ENCODE measurements at places on chromosomes 6 and 20.

DNA sequence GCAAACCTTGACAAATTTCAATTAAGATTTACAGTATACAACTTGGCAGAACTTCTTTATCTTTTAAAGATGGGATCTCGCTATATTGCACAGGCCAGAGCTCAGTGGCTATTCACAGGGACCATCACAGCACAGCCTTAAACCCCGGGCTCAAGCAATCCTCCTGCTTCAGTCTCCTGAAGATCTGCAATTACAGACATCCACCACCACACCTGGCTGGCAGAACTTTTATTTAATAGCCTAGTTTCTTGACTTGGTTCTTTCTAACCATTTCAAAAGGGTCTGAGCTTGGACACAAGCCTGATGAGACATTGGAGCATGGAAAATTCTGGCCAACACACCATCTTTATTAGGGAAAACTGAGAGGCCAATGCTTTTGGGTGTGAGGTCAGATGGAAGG lies 151.6 kb upstream of the KCNG1 start:
- DNase-seq, result no peak
- H3K36me3 ChIP-seq, result no peaks in the 10 kb centered on the region
- H3K4me1 ChIP-seq, result no peaks in the 10 kb centered on the region
- H3K4me3 ChIP-seq, result no peak overlapping the region

- no peak overlapping the region for H3K4me3 ChIP-seq
- H3K27ac ChIP-seq, result no peak overlapping the region
- DNase-seq, result no peak
- H3K27me3 ChIP-seq, result peaks cover 5% of the 10 kb centered on the region
- no peaks in the 10 kb centered on the region for H3K36me3 ChIP-seq
These were observed 3.4 kb downstream of the TEAD3 start for GRCh38 chr6:35493307-35493983.

GRCh38 chr6:138493413-138493812 lies 5.9 kb downstream of the NHSL1 start:
- H3K27me3 ChIP-seq, result no peaks in the 10 kb centered on the region
- no peak overlapping the region for H3K4me3 ChIP-seq
- no peaks in the 10 kb centered on the region for H3K4me1 ChIP-seq
- H3K36me3 ChIP-seq, result no peaks in the 10 kb centered on the region
- H3K27ac ChIP-seq, result no peak overlapping the region

- H3K27me3 ChIP-seq, result no peaks in the 10 kb centered on the region
- no peaks in the 10 kb centered on the region for H3K4me1 ChIP-seq
- no peaks in the 10 kb centered on the region for H3K36me3 ChIP-seq
- H3K27ac ChIP-seq, result no peak overlapping the region
These were observed 152.8 kb upstream of the CHD6 start for GRCh38 chr20:41770965-41771364.

DNA sequence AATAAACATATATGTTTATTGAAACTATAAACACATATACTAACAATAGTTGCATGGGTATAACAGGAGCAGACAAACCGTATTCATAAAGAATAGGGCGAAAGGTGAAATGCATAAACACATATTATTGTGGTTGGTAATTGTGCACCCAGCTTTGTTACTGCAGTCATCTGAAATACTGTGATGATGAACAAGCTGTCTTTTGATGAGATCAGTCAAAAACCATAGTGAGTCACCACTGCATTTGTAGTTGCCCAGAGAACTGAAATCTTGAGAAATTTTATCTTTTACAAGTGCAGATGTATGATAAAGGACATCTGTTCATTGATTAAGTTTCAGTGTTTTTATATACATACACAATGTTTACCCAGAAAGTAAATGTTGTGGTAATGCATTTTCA lies 133.7 kb downstream of the MYO6 start:
- DNase-seq, result no peak
- no peak overlapping the region for H3K27ac ChIP-seq
- no peaks in the 10 kb centered on the region for H3K27me3 ChIP-seq
- H3K4me1 ChIP-seq, result no peaks in the 10 kb centered on the region
- no peaks in the 10 kb centered on the region for H3K36me3 ChIP-seq
- H3K4me3 ChIP-seq, result no peak overlapping the region

- no peaks in the 10 kb centered on the region for H3K4me1 ChIP-seq
- H3K27me3 ChIP-seq, result no peaks in the 10 kb centered on the region
- no peak overlapping the region for H3K4me3 ChIP-seq
- no peaks in the 10 kb centered on the region for H3K36me3 ChIP-seq
- DNase-seq, result no peak
These were observed 215.5 kb downstream of the SLC24A3 start for GRCh38 chr20:19427913-19428312.

- peaks cover 10% of the 10 kb centered on the region for H3K4me1 ChIP-seq
- H3K4me3 ChIP-seq, result no peak overlapping the region
- no peaks in the 10 kb centered on the region for H3K27me3 ChIP-seq
- H3K36me3 ChIP-seq, result no peaks in the 10 kb centered on the region
- H3K27ac ChIP-seq, result no peak overlapping the region
These were observed 46.0 kb upstream of the TOP1 start for GRCh38 chr20:40982415-40983145.

GRCh38 chr6:109332748-109333147 lies 49.5 kb downstream of the CD164 start:
- no peak for DNase-seq
- no peak overlapping the region for H3K27ac ChIP-seq
- no peaks in the 10 kb centered on the region for H3K27me3 ChIP-seq
- H3K36me3 ChIP-seq, result no peaks in the 10 kb centered on the region
- H3K4me1 ChIP-seq, result peaks cover 7% of the 10 kb centered on the region

DNA sequence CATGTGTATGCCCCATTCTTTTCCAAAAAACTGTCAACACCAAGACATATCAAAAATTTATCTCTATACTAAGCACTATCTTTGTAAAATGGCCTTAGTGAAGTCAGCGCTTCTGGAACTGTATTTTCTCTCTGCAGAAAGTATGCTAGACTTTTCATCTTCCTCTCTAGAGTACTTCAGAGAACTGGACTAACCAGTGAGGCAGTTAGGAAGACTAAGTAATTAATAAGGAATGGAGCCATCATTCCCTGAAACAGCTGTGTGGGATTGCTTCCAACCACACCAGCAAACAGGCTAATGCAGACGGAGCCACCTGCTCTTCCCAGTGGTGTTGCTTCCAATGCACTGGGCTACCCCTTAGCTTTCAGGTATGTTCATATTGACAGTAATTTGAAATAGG lies 169.1 kb upstream of the FUT9 start:
- H3K4me3 ChIP-seq, result no peak overlapping the region
- H3K27ac ChIP-seq, result no peak overlapping the region
- no peaks in the 10 kb centered on the region for H3K36me3 ChIP-seq
- no peaks in the 10 kb centered on the region for H3K4me1 ChIP-seq
- H3K27me3 ChIP-seq, result no peaks in the 10 kb centered on the region
- DNase-seq, result no peak

GRCh38 chr20:40956542-40957264 lies 71.9 kb upstream of the TOP1 start:
- no peak overlapping the region for H3K4me3 ChIP-seq
- no peak for DNase-seq
- no peaks in the 10 kb centered on the region for H3K36me3 ChIP-seq
- peaks cover 7% of the 10 kb centered on the region for H3K4me1 ChIP-seq

DNA sequence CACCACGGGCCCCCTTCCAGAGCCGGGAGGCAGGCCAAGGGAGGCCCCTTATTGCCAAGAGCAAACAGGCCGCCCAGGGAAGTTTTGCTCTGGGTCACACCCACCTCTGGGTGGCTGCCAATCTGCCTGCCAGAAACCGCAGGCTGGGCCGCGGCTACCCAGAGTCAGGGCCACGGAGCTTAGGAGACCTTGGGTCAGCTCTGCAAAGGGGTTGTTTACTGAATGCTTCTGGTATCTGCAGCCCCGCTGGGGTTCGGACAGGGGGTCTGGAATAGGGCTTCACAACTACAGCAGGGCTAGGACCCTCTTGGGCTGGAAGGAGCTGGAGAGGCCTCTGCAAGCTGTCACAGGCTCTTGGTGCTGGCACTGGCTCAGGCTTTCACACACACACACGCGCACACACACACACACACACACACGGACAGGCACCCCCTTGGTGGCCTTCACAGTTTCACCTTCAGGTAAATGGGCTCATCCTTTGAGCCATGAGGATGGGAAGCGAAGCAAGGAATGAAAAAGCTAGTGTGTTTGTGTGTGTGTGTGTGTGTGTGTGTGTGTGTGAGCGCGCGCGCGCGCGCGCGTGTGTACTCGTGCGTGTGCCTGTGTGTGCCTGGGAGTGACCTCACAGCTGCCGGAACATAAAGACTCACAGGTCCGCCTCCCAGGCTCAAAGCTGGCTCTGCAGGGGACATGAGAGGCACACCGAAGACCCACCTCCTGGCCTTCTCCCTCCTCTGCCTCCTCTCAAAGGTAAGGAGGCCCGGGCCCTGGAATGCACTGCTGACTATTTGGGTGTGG lies at the start of gene CCN5:
Gene CCN5, plus strand, starts transcription at position 669 of the 798 bp plus-strand sequence. Its CDS starts 22 bp downstream, at position 691.
- no peaks in the 10 kb centered on the region for H3K36me3 ChIP-seq
- no peak within 1 kb of the TSS for H3K27ac ChIP-seq
- H3K4me3 ChIP-seq, result no peak within 1 kb of the TSS
- H3K4me1 ChIP-seq, result peaks cover 6% of the 10 kb centered on the region

DNA sequence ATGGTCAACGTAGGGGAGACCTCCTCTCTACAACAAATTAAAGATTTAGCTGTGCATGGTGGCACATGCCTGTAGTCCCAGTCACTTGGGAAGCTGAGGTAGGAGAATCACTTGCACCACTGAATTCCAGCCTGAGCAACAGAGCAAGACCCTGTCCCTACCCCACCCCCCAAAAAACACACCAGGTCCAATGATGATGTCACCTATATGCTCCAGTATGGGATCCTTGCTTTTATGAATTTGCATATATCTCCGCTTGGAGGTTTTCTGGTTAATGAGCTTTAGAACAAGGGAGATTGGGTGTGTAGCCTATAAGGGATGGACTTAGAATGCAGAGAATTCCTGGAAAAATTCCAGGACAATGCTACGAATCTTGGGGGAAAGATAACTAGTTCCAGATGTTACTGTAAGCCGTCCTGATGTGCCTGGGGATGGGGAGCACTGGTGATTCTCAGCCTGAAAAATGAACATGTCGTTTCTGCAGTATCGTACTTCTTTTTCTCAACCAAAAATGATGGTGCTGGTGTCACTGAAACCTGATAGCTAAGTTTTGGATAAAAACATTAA lies 61.1 kb downstream of the ZBTB2 start:
- no peaks in the 10 kb centered on the region for H3K36me3 ChIP-seq
- no peak overlapping the region for H3K27ac ChIP-seq
- DNase-seq, result no peak
- H3K4me1 ChIP-seq, result peaks cover 10% of the 10 kb centered on the region
- peaks cover 21% of the 10 kb centered on the region for H3K27me3 ChIP-seq

- H3K27ac ChIP-seq, result no peak overlapping the region
- DNase-seq, result no peak
- no peaks in the 10 kb centered on the region for H3K4me1 ChIP-seq
- H3K4me3 ChIP-seq, result no peak overlapping the region
- no peaks in the 10 kb centered on the region for H3K36me3 ChIP-seq
These were observed 443.8 kb downstream of the BCKDHB start for GRCh38 chr6:80550281-80550680.

DNA sequence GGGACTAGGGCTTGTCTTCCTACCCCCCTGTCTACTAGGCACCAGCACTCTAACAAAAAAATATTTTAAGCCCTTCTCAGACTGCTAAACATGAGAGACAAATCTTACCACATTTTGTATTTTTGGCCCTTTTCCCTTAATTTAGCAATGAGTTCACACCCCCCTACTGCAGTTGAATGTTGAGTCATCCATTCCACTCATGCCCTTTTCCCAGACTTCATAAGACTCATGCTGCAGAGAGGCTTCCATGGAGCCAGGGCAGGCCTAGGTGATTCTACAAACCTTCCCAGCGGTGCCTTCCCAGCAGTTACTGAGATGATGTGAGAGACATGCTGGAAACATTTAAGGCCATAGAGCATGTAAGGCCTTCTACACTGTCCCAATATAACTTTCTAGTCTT lies 53.9 kb downstream of the PXDC1 start:
- H3K27me3 ChIP-seq, result no peaks in the 10 kb centered on the region
- H3K4me1 ChIP-seq, result no peaks in the 10 kb centered on the region
- no peak overlapping the region for H3K27ac ChIP-seq

DNA sequence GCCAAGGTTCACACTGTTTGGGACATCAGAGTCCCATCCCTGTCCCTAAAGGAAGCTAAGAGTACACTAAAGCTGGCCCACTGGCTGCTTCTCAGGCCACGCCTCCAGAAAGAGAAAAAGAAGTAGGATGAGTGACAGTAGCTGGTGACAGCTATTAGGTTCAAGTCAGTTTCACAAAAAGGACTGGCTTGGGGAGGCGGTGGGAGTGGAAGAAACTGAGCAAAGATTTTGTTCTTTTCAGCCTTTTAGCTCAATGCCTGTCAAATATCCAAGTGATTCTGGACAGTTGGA lies 374.7 kb downstream of the ZFAND3 start:
- no peak overlapping the region for H3K4me3 ChIP-seq
- H3K36me3 ChIP-seq, result no peaks in the 10 kb centered on the region
- H3K4me1 ChIP-seq, result no peaks in the 10 kb centered on the region

DNA sequence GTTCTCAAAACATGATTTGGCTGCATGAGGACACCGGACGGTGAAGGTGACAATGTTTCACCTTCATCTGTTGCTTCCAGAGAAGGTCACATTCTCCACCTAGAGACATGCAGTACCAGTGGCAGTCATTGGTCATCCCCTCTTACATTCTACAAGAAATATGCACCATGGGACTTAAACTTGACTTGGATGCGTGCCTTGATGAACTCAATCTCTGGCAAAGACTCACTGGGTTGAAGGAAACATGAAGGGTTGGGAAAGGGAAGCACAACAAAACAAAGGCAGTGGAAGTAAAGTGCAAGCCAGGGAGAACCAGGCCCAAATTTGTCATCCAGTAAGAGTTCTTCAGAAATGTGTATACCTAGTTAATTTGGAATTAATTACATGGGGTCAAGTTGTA lies 39.4 kb upstream of the ARMH2 start:
- peaks cover 96% of the 10 kb centered on the region for H3K36me3 ChIP-seq
- no peaks in the 10 kb centered on the region for H3K27me3 ChIP-seq
- H3K4me3 ChIP-seq, result no peak overlapping the region

DNA sequence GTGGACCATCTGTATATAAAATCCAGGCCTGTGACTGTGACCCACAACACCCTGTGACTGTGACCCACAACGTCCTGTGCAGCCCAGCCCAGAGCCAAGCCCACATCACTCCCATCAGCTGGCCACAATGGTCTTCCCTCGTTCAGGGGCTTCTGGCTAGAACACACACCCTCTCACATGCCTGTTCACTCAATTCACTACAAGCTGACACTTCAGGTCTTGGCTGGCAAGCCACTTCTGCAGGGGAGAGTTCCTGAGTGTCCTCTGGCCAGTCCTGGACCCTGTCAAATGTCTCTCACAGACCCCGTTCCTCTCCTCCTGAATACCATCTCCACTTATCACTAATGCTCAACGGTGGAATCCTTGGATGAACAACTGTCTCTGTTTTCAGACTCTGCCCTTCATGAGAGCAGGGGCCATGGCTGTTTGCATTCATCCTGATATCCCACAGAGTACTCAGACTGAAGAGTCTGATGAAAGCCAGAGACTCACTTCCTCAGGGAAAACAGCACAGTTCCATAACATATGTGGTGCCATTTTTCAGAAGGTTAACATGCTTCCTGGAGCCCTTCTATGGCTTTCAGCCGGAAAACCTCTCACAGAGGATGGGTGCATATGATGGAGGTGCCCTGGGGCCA lies 56.0 kb downstream of the MYH7B start:
- peaks cover 94% of the 10 kb centered on the region for H3K36me3 ChIP-seq
- no peak for DNase-seq
- no peak overlapping the region for H3K4me3 ChIP-seq
- no peaks in the 10 kb centered on the region for H3K27me3 ChIP-seq
- no peaks in the 10 kb centered on the region for H3K4me1 ChIP-seq

- H3K4me3 ChIP-seq, result no peak overlapping the region
- DNase-seq, result no peak
- H3K36me3 ChIP-seq, result no peaks in the 10 kb centered on the region
- H3K27me3 ChIP-seq, result no peaks in the 10 kb centered on the region
These were observed 20.1 kb downstream of the EFCAB8 start for GRCh38 chr20:32878820-32879219.

- peaks cover 68% of the 10 kb centered on the region for H3K4me1 ChIP-seq
- H3K27ac ChIP-seq, result no peak overlapping the region
- no peak overlapping the region for H3K4me3 ChIP-seq
These were observed 18.6 kb downstream of the ARID1B start for GRCh38 chr6:156795825-156796224.

Data from CD4-positive, alpha-beta T cell (primary cell).